Hepatocyte (in vitro differentiated cells): ENCODE measurements at places on chromosomes 16 and 17. TPM values are rescaled to one million over a fixed set of nuclear protein-coding genes. Genes with fewer than 3 reads are reported as not detected.

GRCh38 chr16:10984509-10984908, 40.1 kb downstream of the CLEC16A start:
- H3K4me3 ChIP-seq: no peak overlapping the region
- peak overlapping the region; percentile 46 for H3K27ac ChIP-seq
- DNase-seq: peak; percentile 62
- no peaks in the 10 kb centered on the region for H3K27me3 ChIP-seq
- no peaks in the 10 kb centered on the region for H3K36me3 ChIP-seq

- H3K36me3 ChIP-seq: no peaks in the 10 kb centered on the region
- no peak overlapping the region for H3K27ac ChIP-seq
These were observed 4.4 kb upstream of the ABCA9 start for GRCh38 chr17:69065113-69065512.

GRCh38 chr17:44912763-44913544, 2.3 kb downstream of the GFAP start:
- no peak overlapping the region for H3K4me3 ChIP-seq
- H3K27me3 ChIP-seq: peaks cover 4% of the 10 kb centered on the region
- no peak overlapping the region for H3K27ac ChIP-seq
- DNase-seq: no peak
- H3K36me3 ChIP-seq: no peaks in the 10 kb centered on the region

GRCh38 chr17:43912635-43913304, 5.4 kb upstream of the MPP2 start:
- peaks cover 27% of the 10 kb centered on the region for H3K27me3 ChIP-seq
- DNase-seq: no peak
- peaks cover 2% of the 10 kb centered on the region for H3K4me1 ChIP-seq
- H3K36me3 ChIP-seq: no peaks in the 10 kb centered on the region
- no peak overlapping the region for H3K4me3 ChIP-seq

DNA sequence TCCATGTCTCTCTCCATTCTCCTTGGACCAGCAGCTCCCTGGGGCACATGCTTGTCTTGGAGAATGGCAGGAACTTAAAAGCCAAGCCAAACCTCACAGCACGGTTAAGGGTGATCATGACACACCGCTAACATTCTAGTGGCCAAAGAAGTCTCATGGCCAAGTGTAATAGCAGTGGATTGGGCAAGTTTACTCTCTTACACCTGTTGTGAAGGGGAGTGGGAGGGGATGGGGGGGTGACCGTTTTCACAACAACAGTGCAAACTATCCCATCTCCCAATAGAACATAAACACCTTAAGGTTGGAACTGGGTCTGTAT, 37.7 kb upstream of the MEOX1 start:
- H3K27me3 ChIP-seq: no peaks in the 10 kb centered on the region
- no peak overlapping the region for H3K4me3 ChIP-seq
- H3K36me3 ChIP-seq: no peaks in the 10 kb centered on the region
- H3K4me1 ChIP-seq: no peaks in the 10 kb centered on the region
- no peak for DNase-seq
- H3K27ac ChIP-seq: no peak overlapping the region

GRCh38 chr16:85157813-85158742, 45.8 kb upstream of the CIBAR2 start:
- H3K4me3 ChIP-seq: no peak overlapping the region
- H3K27ac ChIP-seq: peak overlapping the region; percentile 49
- peaks cover 34% of the 10 kb centered on the region for H3K4me1 ChIP-seq
- no peaks in the 10 kb centered on the region for H3K36me3 ChIP-seq
- H3K27me3 ChIP-seq: no peaks in the 10 kb centered on the region
- DNase-seq: no peak

DNA sequence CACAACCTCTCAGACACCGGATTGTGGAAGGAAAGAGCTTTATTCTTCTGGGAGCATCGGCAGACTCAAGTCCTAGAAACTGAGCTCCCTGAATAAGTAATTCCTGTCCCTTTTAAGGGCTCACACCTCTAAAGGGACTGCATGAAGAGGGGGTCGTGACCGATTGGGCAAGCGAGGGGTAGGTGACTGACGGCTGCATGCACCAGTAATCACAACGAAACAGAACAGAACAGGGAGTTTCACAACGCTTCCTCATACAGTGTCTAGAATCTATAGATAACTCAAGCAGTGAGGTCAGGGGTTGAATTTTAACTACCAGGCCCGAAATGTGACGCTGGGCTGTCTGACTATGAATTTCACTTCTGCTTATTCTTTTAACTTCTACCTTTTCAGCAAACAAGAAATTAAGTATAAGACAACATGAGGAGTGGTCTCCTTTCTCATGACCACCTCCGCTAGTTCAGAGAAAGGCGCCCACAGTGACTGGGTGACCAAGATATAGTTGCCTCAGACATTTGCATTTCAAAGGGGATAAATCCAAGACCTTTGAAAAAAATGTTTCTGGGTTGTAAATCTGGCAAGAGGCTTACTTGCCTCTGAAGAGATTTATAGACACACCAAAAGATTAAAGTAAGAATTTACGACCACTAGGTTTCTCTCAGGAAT, 88.4 kb upstream of the ATF7IP2 start:
- DNase-seq: no peak
- H3K4me1 ChIP-seq: peaks cover 6% of the 10 kb centered on the region
- peak overlapping the region; percentile 78 for H3K27ac ChIP-seq
- H3K4me3 ChIP-seq: no peak overlapping the region

DNA sequence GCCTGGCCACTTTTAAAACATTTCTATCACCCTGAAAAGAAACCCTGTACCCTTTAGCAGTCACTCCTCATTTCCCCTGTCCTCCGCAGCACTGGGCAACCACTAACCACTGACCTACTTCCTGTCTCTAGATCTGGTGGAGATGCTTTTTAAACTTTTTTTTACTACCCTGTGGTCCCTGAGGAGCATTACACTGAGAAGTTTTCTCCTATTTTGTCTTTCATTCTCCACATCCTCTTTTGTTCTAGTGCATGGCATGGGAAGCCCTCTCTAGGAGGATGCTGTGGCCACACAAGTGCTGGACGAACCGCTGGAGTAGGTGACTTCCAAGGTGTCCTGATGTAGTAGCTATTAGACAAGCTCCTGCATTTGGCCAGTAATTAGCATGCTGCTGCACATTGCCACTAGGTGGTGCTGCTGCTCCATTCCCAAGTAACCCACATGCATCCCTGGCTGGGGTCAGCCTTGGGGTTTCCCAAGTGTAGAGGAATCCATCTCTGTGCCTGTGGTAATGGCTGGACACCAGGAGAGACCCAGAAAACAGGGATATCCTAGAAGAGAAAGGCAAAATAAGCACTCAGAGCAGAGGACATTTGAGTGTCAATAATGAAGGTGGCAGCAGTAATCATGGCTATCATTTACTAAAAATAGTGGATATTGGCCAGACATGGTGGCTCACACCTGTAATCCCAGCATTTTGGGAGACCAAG, 143.8 kb upstream of the CRHR1 start:
- peak; percentile 89 for DNase-seq
- H3K4me3 ChIP-seq: no peak overlapping the region
- H3K27ac ChIP-seq: no peak overlapping the region
- no peaks in the 10 kb centered on the region for H3K4me1 ChIP-seq
- H3K27me3 ChIP-seq: no peaks in the 10 kb centered on the region

GRCh38 chr16:53899431-53899830, 195.5 kb downstream of the FTO start:
- H3K27me3 ChIP-seq: no peaks in the 10 kb centered on the region
- H3K27ac ChIP-seq: peak overlapping the region; percentile 25
- peak; percentile 13 for DNase-seq
- peaks cover 4% of the 10 kb centered on the region for H3K4me1 ChIP-seq
- H3K4me3 ChIP-seq: no peak overlapping the region
- no peaks in the 10 kb centered on the region for H3K36me3 ChIP-seq

- DNase-seq: no peak
- H3K27me3 ChIP-seq: no peaks in the 10 kb centered on the region
- no peaks in the 10 kb centered on the region for H3K36me3 ChIP-seq
- H3K27ac ChIP-seq: no peak overlapping the region
- no peak overlapping the region for H3K4me3 ChIP-seq
- H3K4me1 ChIP-seq: no peaks in the 10 kb centered on the region
These were observed 12.2 kb downstream of the CD2BP2 start for GRCh38 chr16:30342751-30343490.

- H3K27ac ChIP-seq: peak overlapping the region; percentile 30
- DNase-seq: no peak
- H3K27me3 ChIP-seq: no peaks in the 10 kb centered on the region
- H3K4me3 ChIP-seq: no peak overlapping the region
These were observed 43.4 kb downstream of the CYB5D2 start for GRCh38 chr17:4186357-4186881.

DNA sequence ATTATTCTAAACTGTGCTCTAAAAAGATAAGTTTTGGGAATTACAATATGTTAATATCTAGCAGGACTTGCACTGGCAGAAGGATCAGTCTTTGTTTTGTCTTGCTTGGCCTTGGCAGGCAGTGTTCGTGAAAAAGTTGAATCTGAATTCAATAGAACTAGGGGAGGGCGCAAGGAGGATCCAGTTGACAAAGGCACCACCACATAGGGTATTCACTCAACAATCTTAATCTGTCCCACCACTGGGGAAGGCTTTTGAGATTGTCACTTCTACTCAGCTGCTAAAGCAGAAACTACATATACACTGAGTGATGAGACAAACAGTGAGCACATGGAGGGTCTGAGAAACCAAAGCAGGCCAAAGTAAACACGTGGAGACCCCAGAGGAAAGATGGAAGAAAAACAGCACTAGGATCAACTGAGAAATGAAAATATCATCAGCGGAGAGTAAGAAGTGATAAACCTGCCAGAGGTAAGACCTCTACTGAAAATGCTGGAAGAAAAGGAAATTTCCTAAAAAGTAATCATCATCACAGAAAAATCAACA, 2.4 kb downstream of the AMFR start:
- no peak for DNase-seq
- no peaks in the 10 kb centered on the region for H3K36me3 ChIP-seq
- H3K27ac ChIP-seq: no peak overlapping the region

DNA sequence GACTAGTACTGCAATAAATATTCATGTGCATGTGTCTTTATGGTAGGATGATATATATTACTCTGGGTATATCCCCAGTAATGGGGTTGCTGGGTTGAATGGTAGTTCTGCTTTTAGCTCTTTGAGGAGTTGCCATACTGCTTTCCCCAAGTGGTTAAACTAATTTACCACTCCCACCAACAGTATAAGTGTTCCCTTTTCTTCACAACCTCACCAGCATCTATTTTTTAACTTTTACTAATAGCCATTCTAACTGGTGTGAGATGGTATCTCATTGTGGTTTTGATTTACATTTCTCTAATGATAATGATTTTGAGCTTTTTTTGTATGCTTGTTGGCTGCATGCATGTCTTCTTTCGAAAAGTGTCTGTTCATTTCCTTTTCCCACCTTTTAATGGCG, 32.9 kb downstream of the ITGAM start:
- DNase-seq: no peak
- no peaks in the 10 kb centered on the region for H3K4me1 ChIP-seq
- no peak overlapping the region for H3K4me3 ChIP-seq
- H3K36me3 ChIP-seq: no peaks in the 10 kb centered on the region
- H3K27ac ChIP-seq: no peak overlapping the region

GRCh38 chr16:52617591-52617990, 70.6 kb upstream of the TOX3 start:
- no peaks in the 10 kb centered on the region for H3K36me3 ChIP-seq
- no peak for DNase-seq
- no peak overlapping the region for H3K4me3 ChIP-seq
- H3K27ac ChIP-seq: no peak overlapping the region

DNA sequence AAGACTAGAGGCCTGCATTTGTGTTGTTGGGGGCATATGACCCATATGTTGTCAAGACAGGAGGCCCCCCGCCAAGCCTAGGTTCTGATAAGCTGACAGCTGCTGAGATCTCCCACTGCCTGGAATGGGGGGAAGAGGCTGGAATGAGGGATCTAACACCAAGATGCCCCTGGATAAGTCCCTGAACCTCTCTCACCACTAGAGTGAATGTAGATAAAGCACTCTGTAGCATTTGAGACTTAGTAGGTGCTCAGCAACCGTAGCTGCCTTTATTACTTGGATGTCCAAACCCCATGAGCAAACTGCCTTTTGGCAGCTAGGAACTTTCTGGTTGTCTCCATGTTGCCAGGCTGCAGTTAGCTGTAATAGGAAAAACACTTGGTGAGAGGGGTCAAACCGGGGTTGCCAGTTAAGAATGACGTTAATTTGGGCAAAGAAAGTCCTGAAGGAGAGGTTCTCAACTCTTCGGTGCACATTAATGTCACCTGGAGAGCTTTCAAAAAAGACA, 4.4 kb upstream of the RASL10B start:
- no peaks in the 10 kb centered on the region for H3K27me3 ChIP-seq
- no peak for DNase-seq
- H3K4me1 ChIP-seq: peaks cover 30% of the 10 kb centered on the region
- H3K27ac ChIP-seq: peak overlapping the region; percentile 64
- no peak overlapping the region for H3K4me3 ChIP-seq

GRCh38 chr16:19980632-19981265, 92.9 kb downstream of the GPR139 start:
- peak; percentile 41 for DNase-seq
- H3K27me3 ChIP-seq: no peaks in the 10 kb centered on the region
- H3K4me1 ChIP-seq: no peaks in the 10 kb centered on the region
- no peak overlapping the region for H3K27ac ChIP-seq
- no peak overlapping the region for H3K4me3 ChIP-seq
- H3K36me3 ChIP-seq: no peaks in the 10 kb centered on the region

- no peak overlapping the region for H3K4me3 ChIP-seq
- DNase-seq: no peak
- H3K4me1 ChIP-seq: no peaks in the 10 kb centered on the region
- no peaks in the 10 kb centered on the region for H3K36me3 ChIP-seq
These were observed 18.2 kb upstream of the QRICH2 start for GRCh38 chr17:76326306-76326705.

DNA sequence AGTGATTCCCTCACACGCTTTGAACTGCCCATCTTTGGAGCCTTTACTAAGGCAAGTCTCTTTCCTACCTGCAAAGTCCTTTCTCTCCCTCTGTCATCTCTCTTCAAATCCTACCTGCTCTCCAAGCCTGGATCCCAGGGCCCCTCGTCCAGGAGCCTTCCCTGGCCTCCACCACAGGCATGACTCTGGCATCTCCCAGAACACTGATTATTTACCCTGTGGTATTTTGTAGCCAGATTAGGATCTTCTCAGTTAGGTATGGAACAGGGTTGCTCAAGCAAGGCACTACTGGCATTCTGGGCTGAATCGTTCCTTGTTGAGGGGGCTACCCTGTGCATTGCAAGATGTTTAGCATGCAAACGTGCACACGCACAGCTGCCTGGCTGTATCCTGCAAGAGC, 31.9 kb upstream of the POLR3E start:
- H3K4me3 ChIP-seq: no peak overlapping the region
- no peaks in the 10 kb centered on the region for H3K27me3 ChIP-seq
- H3K36me3 ChIP-seq: no peaks in the 10 kb centered on the region
- no peaks in the 10 kb centered on the region for H3K4me1 ChIP-seq
- H3K27ac ChIP-seq: no peak overlapping the region

- no peak overlapping the region for H3K27ac ChIP-seq
- DNase-seq: no peak
- H3K4me1 ChIP-seq: peaks cover 7% of the 10 kb centered on the region
These were observed 40.9 kb downstream of the CBFA2T3 start for GRCh38 chr16:88936008-88936555.

GRCh38 chr17:58367461-58367860, 15.5 kb upstream of the SUPT4H1 start:
- no peak overlapping the region for H3K4me3 ChIP-seq
- H3K27me3 ChIP-seq: no peaks in the 10 kb centered on the region
- H3K4me1 ChIP-seq: peaks cover 53% of the 10 kb centered on the region

The HCRT gene
- total RNA-seq: not detected in 2 replicates

The NTN3 gene
- total RNA-seq: 4.5 and 4.8 TPM in 2 replicates

The CA4 gene
- total RNA-seq: 1.2 and 1.9 TPM in 2 replicates

The LPCAT2 gene
- total RNA-seq: 9.5 and 13.9 TPM in 2 replicates

The KRT9 gene
- total RNA-seq: not detected in 2 replicates

The CLEC10A gene
- total RNA-seq: 0.24 and 0.37 TPM in 2 replicates

The SMIM5 gene
- total RNA-seq: 4.1 and 4.5 TPM in 2 replicates

The CDK10 gene
- 60.1 and 70.4 TPM in 2 replicates for total RNA-seq

The GRIN2A gene
- total RNA-seq: 1.6 and 3.1 TPM in 2 replicates

The KRTAP16-1 gene
- total RNA-seq: not detected in 2 replicates

The MYH13 gene
- 0.03 TPM in 1 of 2 replicates, not detected in the other for total RNA-seq

The KCNH6 gene
- total RNA-seq: 0.28 and 0.33 TPM in 2 replicates
